ENCODE measurements at places on chromosomes 5 and 9. TPM values are rescaled to one million over a fixed set of nuclear protein-coding genes. Genes with fewer than 3 reads are reported as not detected.

DNA sequence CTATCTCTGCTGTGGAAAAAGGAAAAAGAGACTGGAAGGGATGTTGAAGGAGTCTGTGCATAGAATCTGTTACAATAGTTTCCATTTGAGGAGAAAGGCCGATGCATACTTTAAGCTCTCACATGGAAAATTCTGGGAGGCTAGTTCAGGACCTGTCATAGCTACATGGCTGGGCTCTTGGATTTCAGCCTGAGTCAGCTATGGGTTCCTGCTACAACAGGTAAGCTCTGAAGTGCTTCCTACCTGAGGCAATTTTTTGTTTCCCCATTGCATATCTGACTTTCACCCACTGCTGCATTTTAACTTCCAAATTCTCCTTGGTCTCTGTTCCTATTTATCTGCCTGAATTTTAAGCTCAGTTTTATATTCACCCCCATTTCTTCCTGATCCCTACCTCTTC, 310.7 kb downstream of the RAB3C start:
- no peak for DNase-seq
- H3K4me3 ChIP-seq = no peak overlapping the region
- peaks cover 11% of the 10 kb centered on the region for H3K4me1 ChIP-seq
- no peaks in the 10 kb centered on the region for H3K27me3 ChIP-seq
- H3K36me3 ChIP-seq = no peaks in the 10 kb centered on the region
- H3K27ac ChIP-seq = no peak overlapping the region

GRCh38 chr5:60835554-60835953, 8.5 kb downstream of the ELOVL7 start:
- no peak overlapping the region for H3K4me3 ChIP-seq
- H3K27ac ChIP-seq = no peak overlapping the region
- H3K4me1 ChIP-seq = no peaks in the 10 kb centered on the region
- no peak for DNase-seq
- no peaks in the 10 kb centered on the region for H3K27me3 ChIP-seq

GRCh38 chr5:153573326-153574033, 83.0 kb downstream of the GRIA1 start:
- no peak overlapping the region for H3K27ac ChIP-seq
- no peaks in the 10 kb centered on the region for H3K4me1 ChIP-seq
- DNase-seq = no peak
- no peaks in the 10 kb centered on the region for H3K36me3 ChIP-seq
- H3K4me3 ChIP-seq = no peak overlapping the region
- no peaks in the 10 kb centered on the region for H3K27me3 ChIP-seq

GRCh38 chr9:131951905-131952304, 127.8 kb downstream of the MED27 start:
- no peak overlapping the region for H3K27ac ChIP-seq
- no peaks in the 10 kb centered on the region for H3K36me3 ChIP-seq
- H3K4me3 ChIP-seq = no peak overlapping the region
- no peaks in the 10 kb centered on the region for H3K27me3 ChIP-seq
- no peaks in the 10 kb centered on the region for H3K4me1 ChIP-seq
- no peak for DNase-seq

ANKRD18A gene
- 9.7 TPM for total RNA-seq

DNA sequence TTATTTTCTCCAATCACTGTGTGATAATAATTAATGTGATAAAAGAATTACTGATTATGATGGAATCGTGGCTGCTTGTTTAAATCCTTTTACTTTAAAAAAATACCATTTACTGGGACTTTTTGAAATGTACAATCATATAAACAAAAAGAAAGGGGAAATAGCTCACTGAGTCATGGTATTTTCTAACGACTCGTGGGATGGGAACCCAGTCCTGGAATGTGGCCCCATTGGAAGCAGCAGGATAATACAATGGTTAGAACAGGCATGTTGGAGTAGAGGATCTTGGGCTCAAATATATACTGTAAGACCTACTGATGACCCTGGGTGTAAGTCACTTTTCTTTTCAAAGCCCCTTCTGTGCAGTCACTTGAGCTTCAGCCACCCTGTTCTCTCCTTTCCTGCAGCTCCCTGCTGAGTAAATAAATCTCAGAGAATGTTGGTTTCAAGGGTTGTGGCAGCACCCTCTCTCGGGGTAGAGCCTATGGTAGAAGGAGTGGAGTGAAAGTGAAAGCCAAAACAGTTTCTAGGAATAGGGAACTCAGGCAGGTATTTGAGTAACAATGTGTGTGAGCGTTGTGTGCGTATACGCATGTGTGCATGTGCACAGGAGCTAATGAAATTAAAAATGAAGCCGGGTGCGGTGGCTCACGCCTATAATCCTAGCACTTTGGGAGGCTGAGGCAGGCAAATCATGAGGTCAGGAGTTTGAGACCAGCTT, 40.8 kb upstream of the LARP1 start:
- no peak overlapping the region for H3K4me3 ChIP-seq
- no peak overlapping the region for H3K27ac ChIP-seq
- no peaks in the 10 kb centered on the region for H3K36me3 ChIP-seq

SPINK7 gene
- total RNA-seq = not detected

LHX2 gene
- not detected for total RNA-seq

DNA sequence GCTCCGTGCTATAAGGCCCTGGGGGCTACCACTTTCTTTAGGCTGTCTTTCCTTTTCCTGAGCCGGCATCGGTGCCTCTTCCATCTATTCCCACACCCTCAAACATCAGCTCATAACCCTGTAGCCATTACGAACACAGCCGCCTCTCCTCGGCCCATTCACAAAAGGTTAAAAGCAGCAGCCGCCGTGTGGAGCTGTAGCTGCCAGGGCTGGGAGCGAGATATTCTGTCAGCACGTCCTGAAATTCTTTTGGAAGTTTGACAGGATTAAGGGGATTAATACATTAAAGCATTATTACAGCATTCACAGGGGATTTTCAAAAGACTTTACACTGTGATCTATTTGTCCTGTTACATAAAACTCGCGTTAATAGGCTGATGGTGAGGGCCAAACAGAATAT, 428.2 kb downstream of the CDK5RAP2 start:
- H3K4me1 ChIP-seq = no peaks in the 10 kb centered on the region
- H3K4me3 ChIP-seq = no peak overlapping the region
- no peak overlapping the region for H3K27ac ChIP-seq
- H3K36me3 ChIP-seq = no peaks in the 10 kb centered on the region
- H3K27me3 ChIP-seq = no peaks in the 10 kb centered on the region
- DNase-seq = no peak

DNA sequence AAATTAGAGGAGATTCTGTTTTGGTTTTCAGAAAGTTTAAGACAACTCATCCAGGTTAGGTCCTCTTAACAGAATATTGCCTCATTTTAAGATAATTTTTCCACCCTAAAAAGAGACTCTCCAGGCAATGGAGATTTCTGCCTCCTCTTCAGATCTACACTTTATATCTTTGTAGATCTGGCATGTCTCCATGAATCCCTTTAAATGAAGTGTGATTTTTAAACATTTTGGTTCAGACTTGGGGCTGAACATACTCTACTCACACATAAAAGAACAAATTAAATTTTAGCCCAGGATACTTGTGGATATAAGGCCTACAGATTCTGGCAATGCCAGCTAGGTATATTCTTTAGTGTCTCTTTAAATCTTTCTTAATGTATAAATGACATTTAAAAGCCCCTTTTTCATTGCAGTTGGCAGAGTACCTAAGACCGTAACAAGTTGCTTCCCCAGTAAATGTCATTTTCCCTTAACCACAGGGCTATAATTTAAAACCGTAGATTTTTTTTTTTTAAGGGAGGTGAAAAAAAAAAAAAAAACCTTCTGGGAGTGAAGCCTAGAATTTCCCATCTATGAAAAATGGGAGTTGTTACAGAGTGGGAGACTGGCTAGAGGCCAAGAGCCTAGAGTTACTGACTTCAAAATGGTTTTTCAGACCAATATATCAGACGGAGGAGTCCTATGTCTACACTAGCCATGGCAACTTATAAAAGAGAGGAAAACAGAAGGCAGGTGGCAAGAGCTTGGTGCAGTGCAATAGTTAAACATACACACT, 207.8 kb upstream of the TARS1 start:
- H3K27me3 ChIP-seq = no peaks in the 10 kb centered on the region
- H3K4me3 ChIP-seq = no peak overlapping the region
- H3K27ac ChIP-seq = no peak overlapping the region
- no peaks in the 10 kb centered on the region for H3K36me3 ChIP-seq
- H3K4me1 ChIP-seq = peaks cover 4% of the 10 kb centered on the region

DNA sequence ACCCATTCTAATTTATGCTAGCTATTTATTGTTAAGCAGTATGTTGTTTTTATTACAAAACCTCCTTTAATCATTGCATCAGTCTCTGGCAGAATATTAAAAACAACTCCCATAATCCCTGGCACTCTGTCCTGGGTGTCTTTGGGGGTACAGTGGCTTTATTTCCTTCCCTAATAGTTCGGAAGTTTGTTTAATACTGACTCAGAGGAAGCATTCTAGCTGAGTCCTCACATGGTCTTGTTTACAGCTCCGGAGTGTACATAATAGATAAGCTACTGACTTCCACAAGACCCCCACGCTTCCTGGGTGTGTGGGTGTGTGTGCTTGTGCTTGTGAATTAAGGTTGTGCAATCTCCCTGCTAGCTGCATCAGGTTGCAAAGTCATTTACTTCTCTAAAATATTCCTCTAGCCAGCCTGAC, 149.8 kb upstream of the CDKN2B start:
- no peaks in the 10 kb centered on the region for H3K27me3 ChIP-seq
- no peak for DNase-seq
- H3K36me3 ChIP-seq = no peaks in the 10 kb centered on the region

IFNA21 gene
- total RNA-seq = not detected

INSL4 gene
- not detected for total RNA-seq

DNA sequence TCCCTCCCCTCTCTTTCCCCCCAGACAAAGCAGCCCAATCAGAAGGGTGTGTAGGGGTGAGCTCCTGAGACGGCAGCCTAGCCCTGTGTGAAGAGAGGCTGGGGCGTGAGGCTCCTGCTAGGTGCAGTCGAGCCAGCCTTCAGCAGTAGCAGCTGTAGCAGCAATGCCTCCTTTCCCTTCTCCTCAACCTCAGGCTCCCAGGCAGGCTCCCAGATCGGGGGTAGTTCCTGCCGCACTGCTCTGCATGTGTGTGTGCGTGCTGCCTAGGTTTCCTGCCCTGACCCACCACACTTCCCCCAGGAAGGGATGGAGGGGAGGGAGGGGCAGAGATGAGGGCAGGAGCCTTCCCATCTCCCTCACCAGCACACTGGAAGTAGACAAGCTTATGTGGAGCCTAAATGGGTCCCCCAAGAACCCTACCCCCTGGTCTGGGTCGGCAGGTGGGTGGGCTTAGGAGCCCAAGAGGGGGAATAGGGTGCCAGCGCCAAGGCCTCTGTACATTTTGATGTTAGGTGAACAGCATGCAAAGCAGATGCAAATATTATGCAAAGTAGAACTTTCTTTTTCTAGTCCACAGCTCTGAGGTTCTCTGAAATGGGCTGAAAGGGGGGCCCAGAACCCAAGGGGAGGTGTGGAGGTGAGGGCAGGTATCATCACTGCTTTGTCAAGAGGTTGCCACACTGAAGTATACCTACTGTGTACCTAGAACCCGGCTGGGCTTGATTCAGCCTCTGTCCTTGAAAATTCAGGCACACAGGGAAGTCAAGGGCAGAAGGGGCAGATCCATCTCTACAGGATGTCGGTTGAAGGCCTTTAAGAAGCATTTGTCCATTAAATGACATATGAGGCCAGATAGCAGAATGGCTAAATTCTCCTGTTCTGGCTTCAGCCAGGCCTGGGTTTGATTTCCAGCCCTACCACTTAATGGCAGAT, 57.8 kb downstream of the CXXC5 start:
- no peak for DNase-seq
- H3K4me1 ChIP-seq = peaks cover 8% of the 10 kb centered on the region
- H3K27me3 ChIP-seq = peaks cover 4% of the 10 kb centered on the region
- H3K27ac ChIP-seq = no peak overlapping the region
- no peaks in the 10 kb centered on the region for H3K36me3 ChIP-seq
- no peak overlapping the region for H3K4me3 ChIP-seq

TMEM174 gene
- not detected for total RNA-seq

MZB1 gene
- total RNA-seq = 0.93 TPM

ZDHHC11B gene
- 8.1 TPM for total RNA-seq

DNA sequence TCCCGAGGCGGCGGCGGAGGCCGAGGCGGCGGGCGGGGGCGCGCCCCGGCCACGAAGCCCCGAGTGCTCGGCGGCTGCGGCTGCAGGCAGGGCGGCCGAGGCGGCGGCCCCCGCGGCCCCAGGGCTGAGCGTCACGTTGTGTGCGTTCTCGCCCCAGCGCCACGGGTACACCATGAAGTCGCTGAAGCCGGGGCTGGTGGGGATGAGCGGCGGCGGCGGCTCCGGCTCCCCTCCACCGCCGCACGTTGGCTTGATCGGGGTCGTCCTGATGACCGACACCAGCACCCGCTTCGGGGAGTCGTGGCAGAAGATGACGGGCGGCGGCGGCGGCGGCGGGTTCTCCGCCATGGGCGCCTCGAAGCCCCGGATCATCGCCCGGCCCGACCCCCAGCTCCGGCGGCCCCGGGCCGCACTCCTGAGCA, 498 bp downstream of the ZNF367 start:
- peak overlapping the region; percentile 76 for H3K27ac ChIP-seq
- DNase-seq = no peak
- peaks cover 54% of the 10 kb centered on the region for H3K4me1 ChIP-seq
- no peaks in the 10 kb centered on the region for H3K36me3 ChIP-seq
- peak overlapping the region; percentile 89 for H3K4me3 ChIP-seq

- H3K4me3 ChIP-seq = no peak overlapping the region
- peaks cover 95% of the 10 kb centered on the region for H3K4me1 ChIP-seq
- H3K36me3 ChIP-seq = peaks cover 6% of the 10 kb centered on the region
These were observed 9.0 kb downstream of the PRRC2B start for GRCh38 chr9:131402738-131403492.

Data from CD4-positive, alpha-beta memory T cell (primary cell).